ENCODE measurements at places on chromosomes 2 and 18.
A peak's percentile ranks its signal among the peaks of the same experiment; 100 is the strongest.

DNA sequence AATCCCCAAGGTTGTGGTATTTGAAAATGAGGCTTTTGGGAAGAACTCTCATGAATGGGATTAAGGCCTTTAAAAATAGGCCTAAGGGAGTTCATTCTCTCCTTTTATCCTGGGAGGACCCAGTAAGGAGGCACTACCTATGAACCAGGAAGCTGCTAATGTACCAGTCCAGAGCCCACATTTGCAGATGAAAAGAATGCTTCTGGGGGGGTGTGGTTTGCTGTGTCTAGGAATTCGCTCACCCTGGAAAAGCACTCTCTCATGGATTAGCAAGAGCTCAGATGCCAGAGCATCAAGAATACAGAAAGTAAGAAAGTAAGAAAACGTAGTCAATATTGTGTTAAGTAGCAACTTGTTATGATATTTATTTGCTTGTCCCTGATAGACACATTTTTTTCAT, 785.7 kb upstream of the GYPC start:
- no peak for DNase-seq

DNA sequence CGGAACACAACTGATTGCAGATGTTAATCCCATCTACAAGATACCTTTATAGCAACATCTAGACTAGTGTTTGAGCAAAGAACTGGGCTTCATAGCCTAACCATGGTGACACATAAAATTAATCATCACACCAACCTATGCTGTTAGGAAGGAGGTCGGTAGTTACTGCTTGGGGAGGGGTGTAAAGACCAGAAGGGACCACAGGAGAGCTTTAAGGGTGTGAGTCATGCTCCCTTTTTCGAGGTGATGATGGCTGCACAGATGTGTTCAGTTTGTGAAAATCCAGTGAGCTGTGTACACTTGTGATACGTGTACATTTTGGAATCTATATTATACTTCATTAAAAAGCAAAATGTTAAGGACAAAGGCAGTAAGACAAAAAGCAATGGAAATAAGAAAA, 4.6 kb upstream of the SEH1L start:
- DNase-seq: no peak

DNA sequence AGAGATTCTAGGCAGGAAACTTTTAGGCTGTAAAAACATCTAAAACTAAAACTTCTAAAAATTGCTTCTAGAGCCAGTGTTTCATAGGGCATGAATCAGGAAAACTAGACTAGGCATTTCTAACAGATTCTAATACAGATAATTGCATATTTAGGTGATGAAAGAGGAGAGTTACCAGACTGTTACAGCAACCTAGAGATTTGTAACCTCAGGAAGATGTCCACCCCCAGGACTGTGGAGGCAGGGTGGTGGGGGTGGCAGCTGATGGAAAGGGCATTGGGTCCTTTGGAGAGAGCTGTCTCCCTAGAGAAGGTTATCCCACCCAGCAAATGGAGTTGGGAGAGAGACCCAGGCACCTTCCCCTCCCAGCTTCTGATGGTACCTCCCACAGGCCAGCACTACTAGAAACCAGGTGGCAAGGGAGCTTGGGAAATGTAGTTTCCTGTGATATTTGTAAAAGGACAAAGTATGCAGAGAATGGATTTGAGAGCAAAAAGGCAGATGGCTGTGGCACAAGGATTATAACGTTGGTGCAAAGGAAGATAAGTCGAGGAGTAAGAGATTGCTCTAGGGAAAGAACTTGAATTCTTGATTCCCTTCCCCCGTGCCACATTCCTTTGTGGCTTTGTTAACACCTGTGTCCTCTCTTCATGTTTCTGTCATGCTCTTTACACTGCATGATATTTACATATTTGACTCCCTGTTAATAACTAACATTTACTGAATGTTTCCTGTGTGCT, 75.6 kb upstream of the MGAT5 start:
- DNase-seq: no peak

GRCh38 chr2:225948903-225949302, 549.4 kb downstream of the NYAP2 start:
- no peak for DNase-seq

GRCh38 chr2:240806459-240806858, 13.6 kb downstream of the KIF1A start:
- no peak for DNase-seq

DNA sequence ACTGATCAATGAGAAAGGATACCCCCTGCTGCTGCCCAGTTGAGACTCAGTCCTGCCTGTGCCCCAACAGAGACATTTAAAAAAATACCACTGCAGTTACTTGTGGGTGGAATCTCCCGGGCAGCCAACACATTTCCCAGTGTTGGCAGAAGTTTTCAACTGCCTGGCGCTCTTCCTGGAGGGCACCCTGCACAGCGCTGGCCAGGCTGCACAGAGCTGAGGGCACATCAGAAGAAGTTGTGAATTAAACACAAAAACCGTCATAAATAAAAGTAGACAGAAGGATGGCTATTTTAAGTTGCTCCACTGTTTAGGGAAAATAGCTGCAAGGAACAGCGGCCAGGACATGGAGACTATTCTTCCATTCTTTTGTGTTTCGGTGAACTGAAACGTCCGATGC, 110.2 kb upstream of the THOC1 start:
- no peak for DNase-seq

- no peak for DNase-seq
Measured at GRCh38 chr2:179440642-179441251, 176.1 kb upstream of the SESTD1 start.

- DNase-seq: no peak
Measured at GRCh38 chr2:216517447-216518225, 19.0 kb downstream of the RPL37A start.

GRCh38 chr2:23384551-23385343, at the start of gene KLHL29:
Gene KLHL29 (plus strand): TSS chr2:23385179. CDS start chr2:23562197, 177,018 bp downstream.
- DNase-seq: peak; percentile 75

GRCh38 chr2:216222650-216223352, 113.7 kb downstream of the XRCC5 start:
- peak; percentile 27 for DNase-seq

DNA sequence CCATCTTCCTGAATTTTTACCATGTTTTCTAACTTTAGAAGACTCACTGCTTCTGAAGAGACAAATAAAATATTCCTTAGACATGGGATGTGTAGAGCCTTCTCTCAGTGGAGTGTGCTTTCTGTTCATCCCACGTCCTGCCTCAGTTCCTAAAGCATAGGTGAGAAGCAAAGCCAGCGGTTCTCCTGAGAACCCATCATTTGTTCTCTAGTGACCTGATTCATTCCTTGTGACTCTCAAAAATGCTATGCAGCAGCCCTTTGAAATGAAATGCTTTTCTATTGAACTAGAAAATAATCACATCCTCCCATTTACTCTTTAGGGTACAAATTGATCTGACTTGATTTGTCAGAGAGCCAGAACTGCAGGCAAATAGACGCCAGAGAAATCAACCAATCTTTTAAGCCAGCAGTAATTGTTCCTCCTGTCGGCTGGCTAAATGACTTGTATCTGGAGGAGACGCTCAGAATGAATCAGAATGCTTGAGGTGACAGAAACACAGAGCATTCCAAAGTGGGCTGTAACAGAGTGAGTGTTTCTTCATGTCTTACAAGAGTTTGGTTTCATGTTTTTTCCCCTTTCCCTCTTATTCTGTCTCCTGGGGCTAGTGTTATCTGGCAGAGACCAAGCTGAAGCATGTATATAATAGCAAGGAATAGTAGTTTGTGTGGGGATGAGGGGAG, 81.3 kb upstream of the TMEM178A start:
- no peak for DNase-seq

- DNase-seq: no peak
Measured at GRCh38 chr2:19682493-19682892, 219.3 kb downstream of the TTC32 start.

DNA sequence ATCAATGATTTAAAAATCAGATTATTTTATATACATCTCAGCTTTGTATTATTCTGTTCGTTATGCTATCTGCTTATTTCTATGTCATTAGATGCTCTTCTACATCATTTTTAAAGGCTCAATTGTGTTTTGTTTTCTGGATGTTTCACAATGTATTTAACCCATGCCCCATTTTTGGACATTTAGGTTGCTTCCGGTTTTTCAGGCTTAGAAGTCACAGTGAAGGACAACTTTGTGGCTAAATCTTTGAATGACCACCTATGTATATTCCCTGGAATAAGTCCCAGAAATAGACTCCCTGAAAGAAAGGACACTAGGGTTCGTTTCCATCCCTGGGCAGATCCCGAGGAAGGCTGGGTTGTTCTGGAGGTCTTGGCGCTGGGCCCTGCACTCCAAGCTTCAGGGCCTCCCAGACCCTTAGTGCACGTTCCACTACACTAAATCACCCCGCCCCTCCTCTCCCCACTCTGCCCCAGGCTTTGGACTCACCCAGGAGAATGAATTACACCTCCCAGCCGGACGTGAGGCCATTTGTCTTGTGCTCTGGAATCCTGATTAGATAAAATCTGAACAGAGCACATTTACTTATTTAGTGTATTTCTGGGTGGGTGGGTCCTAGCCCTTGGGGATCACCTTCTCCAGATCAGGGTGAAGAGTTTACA, 188.2 kb downstream of the ZFP36L2 start:
- no peak for DNase-seq

GRCh38 chr2:69216535-69217332, 170.3 kb downstream of the GFPT1 start:
- DNase-seq: no peak

All from stimulated activated naive CD8-positive, alpha-beta T cell treated with anti-CD3 and anti-CD28 coated beads, Interleukin-15, amount 100 ng/mL, for 72 hours (primary cell).